ENCODE measurements at places on chromosomes 12 and 14. TPM values are rescaled to one million over a fixed set of nuclear protein-coding genes. Genes with fewer than 3 reads are reported as not detected.

GRCh38 chr12:84986586-84986985 is 49.5 kb downstream of the TSPAN19 start:
- DNase-seq, result peak; percentile 15

- peak; percentile 53 for DNase-seq
Observed at GRCh38 chr12:29552324-29552927, 54.9 kb upstream of the OVCH1 start.

- DNase-seq, result no peak
Observed at GRCh38 chr12:67223225-67223624, 45.9 kb upstream of the CAND1 start.

- no peak for DNase-seq
Observed at GRCh38 chr14:69665631-69666030, 54.2 kb downstream of the SUSD6 start.

- DNase-seq, result no peak
Observed at GRCh38 chr12:66603461-66603860, 75.4 kb downstream of the GRIP1 start.

GRCh38 chr12:66304296-66304900 is 2.1 kb downstream of the HELB start:
- DNase-seq, result no peak

DNA sequence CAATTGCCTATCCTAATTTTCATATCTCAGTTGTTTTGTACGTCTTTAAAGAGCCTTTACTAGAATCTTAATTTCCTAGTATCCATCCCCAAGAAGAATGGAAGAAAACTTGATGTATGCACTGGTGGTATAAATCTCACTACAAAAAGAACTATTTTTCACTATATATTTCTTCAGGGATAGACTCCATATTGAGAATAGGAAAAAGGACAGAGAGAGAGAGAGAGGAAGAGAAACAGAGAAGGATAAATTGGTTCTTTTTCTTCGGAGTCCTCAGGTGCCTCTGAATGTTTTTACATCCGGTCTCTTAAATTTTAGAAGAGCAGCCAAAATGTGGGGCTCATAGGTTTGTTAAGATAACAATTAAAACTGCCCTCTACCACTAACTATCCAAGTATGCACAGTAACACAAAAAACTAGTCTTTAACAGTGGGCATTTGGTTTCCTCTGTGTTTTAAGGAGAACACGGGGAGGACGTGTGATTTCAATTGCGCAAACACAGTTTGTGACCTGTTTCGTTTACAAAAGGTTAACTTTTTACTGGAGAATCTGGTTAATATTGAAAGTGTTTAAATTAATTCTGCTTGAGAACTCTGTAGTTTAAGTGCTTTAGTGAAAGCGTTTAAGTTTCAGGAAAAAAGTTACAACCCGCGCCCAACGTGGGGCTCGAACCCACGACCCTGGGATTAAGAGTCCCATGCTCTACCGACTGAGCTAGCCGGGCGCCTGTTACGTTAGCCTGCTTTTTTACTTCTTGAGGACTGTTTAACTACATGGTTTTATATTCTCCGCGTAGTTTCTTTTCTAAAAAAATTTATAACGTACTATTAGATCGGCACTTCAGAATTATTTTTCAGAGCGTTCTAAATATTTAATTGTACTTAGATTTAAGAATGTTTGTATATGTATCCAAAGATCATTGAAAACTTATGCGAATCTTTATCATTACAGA is 5.1 kb upstream of the PSMA3 start:
- peak; percentile 55 for DNase-seq

GRCh38 chr12:60693019-60693626 is 1097.3 kb downstream of the SLC16A7 start:
- peak; percentile 12 for DNase-seq

DNA sequence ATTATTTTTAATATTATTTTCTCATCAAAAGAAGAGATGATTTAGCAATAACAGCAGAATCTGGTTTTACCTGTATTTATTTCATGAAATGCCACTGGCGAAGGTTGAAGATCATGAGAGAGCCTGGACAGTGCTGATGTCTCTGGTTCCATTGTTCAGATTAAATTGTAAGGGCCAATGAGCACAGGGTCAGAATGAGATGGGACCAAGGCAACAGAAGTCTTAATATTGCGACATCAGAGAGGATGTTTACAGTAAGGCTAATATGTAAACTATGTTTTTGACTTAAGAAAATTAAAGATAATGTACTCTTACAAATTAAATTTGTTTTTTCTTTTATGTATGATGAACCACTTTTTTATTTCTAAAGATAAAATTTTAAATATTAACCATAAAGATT is 35.2 kb upstream of the KLRD1 start:
- no peak for DNase-seq

- DNase-seq, result no peak
Observed at GRCh38 chr14:104477117-104477623, 102.4 kb upstream of the C14orf180 start.

DNA sequence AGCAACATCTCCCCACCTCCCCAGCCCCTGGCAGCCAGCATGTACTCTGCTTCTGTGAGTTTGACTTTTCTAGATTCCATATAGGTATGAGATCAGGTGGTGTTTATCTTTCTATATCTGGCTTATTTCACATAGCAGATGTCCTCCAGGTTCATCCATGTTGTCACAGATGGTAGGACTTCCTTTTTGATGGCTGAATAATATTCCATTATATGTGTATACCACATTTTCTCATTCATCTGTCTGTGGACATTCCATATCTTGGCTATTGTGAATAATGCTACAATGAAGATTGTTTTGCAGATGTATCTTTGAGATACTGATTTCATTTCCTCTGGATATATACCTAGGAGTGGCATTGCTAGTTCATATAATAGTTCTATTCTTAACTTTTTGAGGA is 18.4 kb downstream of the ALKBH2 start:
- DNase-seq, result no peak

MYO1A gene
- total RNA-seq, result 0.06 TPM

PTGDR gene
- not detected for total RNA-seq

CYP46A1 gene
- total RNA-seq, result 0.38 TPM

ADCY6 gene
- 25.6 TPM for total RNA-seq

PRH2 gene
- total RNA-seq, result 1.0 TPM

C12orf60 gene
- total RNA-seq, result 1.5 TPM

NTF3 gene
- 0.29 TPM for total RNA-seq

STXBP6 gene
- 40.2 TPM for total RNA-seq

SLC6A12 gene
- total RNA-seq, result not detected

MYO1H gene
- not detected for total RNA-seq
